ENCODE measurements at places on chromosomes 11 and 22.

- no peak for DNase-seq
Observed at GRCh38 chr22:22384267-22384666, 124.3 kb downstream of the ZNF280B start.

GRCh38 chr11:109048098-109048497, 373.9 kb upstream of the C11orf87 start:
- DNase-seq: no peak

DNA sequence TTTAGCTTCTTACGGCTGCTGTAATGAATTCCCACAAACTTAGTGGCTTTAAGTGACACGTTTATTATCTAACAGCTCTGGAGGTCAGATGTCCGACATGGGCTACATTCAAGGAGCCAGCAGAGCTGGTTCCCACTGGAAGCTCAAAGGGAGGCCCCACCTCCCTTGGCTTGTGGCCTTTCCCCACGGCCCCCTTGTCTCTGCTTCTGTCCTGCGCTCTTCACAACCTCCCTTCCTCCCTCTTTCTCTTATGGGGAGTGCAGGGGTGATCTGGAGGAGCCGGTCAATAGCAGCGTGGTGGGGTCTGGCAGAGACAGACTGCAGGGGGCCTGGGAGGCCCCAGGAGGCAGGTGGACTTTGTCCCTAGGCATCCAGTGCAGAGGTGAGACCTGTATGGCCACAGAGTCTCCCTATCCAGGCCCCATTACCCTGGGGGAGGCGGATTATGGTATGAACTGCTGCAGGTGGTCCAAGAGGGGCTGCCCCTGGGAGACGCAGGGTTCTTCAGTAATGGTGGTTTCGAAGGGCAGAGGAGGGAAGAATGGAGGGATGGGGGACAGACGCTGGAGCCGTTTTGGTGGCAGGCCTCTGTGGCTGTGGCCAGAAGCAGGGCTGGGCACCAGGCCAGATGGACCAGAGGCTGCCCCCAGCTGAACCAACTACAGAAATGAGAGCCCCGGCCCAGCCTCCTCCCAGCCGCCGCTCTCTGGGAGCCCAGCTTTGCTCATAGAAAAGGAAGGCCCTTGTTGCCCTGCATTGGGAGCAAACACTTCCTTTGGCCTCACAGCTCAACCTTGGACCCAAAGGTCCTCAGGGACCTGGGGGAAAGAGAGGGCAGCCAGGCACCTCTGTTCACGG, 30.7 kb upstream of the KCNQ1OT1 start:
- DNase-seq: no peak

DNA sequence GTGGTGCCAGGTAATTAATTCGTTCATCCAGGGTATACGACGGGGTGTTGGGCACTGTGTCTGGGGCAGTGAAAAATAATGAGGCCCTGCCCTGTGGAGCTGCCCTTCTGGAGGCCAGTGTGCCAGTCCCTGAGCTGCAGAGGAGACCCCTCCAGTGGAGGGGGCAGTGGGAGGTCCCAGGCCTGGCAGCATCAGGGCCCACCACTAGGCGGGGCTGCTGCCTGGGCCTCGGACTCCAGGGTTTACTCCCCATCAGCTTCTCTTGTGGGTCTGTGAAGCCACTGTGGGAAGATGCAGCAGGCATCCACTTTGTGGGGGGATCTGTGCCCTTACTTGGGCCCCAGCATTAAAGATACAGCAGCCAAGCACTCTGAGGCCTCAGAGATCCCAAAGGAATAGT, 17.4 kb upstream of the TMPRSS6 start:
- no peak for DNase-seq

- DNase-seq: no peak
Observed at GRCh38 chr22:46183733-46184132, 33.4 kb downstream of the PPARA start.

DNA sequence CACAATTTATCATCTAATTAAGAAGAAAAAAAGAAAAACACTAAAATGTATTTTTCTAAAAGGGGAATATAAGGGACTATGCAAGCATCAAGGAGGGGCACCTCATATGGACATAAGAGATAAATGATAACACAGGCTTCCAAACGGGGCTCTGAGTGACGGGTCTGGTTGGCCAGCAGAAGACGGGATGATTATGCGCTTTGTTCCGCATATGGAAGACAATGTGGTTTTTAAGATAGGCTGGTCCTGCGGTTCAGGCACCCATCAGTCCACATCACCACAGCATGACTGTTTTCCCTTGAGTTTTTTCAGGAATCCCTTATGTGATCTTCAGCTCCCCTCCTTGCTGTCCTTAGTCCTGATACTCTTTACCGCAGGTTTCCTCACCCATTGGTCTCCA, 404.6 kb downstream of the OPCML start:
- DNase-seq: no peak

DNA sequence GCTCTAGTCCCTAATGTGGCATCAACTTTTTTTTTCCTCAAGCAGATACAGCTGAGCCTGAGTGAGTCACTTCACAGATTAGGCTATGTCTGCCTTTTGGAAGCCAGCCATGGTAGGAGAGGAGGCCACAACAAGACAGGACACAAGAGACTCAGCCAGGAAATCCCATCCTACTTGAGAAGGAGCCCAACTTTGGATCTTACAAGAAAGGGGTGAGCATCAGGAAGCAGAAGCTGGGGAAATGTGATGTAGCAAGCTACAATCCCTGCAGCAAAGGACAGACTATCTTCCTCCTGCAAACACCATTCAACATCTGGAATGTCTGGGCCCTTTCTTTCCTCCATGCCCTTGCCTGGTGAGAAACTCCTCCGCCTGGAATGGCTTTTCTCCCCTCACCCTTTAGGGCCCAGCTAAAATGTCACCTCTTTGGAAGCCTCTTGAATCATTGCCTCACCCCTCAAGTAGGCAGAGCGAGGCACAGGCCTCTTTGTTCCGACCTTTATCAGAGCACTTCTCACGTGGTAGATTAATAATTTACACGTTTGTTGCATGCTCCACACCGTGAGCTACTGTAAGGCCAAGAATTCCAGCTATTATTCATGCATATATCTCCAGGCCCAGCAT, 156.4 kb upstream of the PITPNB start:
- peak; percentile 62 for DNase-seq

- DNase-seq: no peak
Observed at GRCh38 chr11:1082346-1082727, 7.7 kb downstream of the MUC2 start.

GRCh38 chr22:24155627-24156140, 25.6 kb upstream of the SUSD2 start:
- DNase-seq: peak; percentile 52

DNA sequence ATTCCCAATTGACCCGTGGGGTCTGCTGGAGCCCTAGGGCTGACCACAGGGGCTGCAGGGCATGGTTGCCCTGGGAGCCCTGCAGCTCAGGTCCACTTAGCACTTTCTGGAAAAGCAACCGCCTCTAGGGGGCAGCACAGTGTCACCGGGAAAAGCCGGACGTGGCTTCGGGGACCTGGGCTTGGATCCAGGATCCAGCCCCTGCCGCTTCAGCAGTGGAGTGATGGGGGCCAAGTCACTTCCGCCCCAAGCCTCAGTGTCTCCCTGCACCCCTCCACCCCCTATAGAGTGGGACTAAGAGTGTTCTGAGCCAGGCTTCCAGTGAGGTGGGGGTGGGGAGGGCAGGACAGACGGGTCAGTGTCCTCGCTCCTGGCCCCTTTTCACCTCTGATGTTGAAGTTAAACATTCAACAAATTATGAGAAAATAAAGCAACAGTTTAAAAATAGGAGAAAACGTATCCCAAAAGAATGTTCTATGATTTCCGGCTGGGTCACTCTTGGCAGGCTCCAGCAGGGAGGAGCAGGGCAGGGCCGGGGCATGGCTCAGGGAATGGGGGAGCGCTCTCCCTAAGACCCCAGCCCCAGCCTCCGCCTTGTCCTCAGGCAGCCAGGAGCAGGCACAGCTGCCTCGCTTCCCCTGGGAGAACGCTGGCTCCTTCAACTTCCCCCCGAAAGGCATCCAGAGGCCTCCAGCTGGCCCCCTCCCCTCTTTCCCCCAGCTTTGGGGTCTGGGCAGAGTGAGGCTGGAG, 96.5 kb upstream of the FGF3 start:
- peak; percentile 62 for DNase-seq

GRCh38 chr22:22061085-22062077, 78.8 kb upstream of the TOP3B start:
- peak; percentile 45 for DNase-seq

GRCh38 chr11:69518081-69518950, 36.9 kb downstream of the LINC01488 start:
- no peak for DNase-seq

DNA sequence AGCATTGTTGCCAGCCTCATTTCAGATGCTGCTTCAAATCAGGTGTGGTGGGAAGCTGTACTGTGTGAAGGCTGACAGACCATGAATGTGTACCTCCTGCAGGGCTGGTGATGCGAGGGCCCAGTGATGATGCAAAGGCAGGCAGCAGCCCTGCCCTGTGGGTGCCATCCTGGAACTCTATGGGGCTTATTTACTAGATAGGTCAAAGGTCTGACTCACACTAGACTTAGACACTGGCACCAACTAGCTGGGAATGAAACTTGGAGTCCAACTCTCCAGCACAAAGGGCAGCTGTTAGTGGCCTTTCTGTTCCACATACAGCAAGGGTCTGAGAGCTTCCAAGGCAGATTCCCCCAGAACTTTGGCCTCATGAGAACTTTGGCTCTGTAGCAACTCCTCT, 138.4 kb downstream of the TTC17 start:
- DNase-seq: no peak

All from epithelial cell of esophagus (primary cell).